Activated CD8-positive, alpha-beta memory T cell treated with anti-CD3 and anti-CD28 coated beads, Interleukin-2, amount 50 U/mL, for 4 hours (primary cell): ENCODE measurements at places on chromosomes 16 and 17.

GRCh38 chr16:17304106-17304490 is 166.7 kb downstream of the XYLT1 start:
- DNase-seq = no peak

DNA sequence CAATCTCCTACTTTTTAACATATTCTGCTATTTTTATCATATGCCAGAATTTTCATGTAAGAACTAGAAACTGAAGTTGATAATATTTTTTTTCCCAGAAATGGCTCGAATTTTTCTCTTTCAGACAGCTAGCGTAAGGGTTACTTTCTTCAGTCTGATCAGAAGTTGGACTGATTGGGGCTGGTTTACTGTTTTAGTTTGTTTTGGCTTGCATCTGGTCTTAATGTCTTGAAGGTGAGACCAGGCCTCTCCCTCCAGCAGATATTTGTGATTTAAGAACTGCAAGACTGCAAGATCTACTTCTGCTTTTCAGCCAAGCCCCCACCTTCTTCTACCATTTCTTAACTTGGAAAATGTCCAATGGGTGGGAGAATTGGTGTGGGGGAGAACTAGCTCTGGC is 266.4 kb downstream of the HAPSTR1 start:
- DNase-seq = no peak

DNA sequence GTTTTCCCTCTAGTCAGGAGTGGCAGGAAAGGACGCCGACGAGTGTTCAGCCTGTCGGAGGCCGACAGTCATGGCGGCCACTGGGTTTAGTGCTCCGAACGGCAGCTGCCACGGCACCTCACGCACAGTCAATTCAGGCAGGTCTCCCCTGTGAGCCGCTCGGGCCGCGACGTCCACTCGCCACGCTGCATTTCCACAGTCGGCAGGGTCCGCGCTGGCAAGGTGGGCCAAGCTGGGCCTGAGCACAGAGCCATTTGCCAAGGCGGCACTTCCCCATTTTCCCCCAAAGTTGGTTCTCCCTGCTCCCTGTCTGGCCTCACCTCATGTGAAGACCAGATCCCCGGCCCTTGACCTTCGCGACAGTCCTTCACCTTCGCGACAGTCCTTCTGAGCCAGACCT is 81.9 kb downstream of the SOCS1 start:
- DNase-seq = no peak

- no peak for DNase-seq
These were observed 8.9 kb upstream of the NAGPA start for GRCh38 chr16:5042574-5043171.

- DNase-seq = no peak
These were observed 1.8 kb upstream of the MIF4GD start for GRCh38 chr17:75272848-75273184.

DNA sequence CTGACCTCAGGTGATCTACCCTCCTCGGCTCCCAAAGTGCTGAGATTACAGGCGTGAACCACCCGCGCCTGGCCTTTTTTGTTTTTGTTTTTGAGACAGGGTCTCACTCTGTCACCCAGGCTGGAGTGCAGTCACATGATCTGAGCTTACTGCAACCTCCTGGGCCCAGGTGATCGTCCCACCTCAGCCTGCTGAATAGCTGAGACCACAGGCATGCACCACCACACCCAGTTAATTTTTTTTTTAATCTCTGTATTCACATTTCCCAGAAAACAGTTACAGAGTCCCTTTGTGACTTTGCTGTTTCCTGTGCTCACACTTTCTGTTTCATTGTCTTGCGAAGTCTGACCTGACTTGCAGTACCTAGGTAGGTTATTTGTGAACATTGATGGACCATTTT is 2.7 kb downstream of the CLUAP1 start:
- DNase-seq = peak; percentile 55

- no peak for DNase-seq
These were observed 1.7 kb upstream of the TMEM256 start for GRCh38 chr17:7405350-7406234.

GRCh38 chr17:69357701-69358100 is 30.8 kb upstream of the ABCA5 start:
- no peak for DNase-seq
